ENCODE measurements at places on chromosomes 16 and 17.

DNA sequence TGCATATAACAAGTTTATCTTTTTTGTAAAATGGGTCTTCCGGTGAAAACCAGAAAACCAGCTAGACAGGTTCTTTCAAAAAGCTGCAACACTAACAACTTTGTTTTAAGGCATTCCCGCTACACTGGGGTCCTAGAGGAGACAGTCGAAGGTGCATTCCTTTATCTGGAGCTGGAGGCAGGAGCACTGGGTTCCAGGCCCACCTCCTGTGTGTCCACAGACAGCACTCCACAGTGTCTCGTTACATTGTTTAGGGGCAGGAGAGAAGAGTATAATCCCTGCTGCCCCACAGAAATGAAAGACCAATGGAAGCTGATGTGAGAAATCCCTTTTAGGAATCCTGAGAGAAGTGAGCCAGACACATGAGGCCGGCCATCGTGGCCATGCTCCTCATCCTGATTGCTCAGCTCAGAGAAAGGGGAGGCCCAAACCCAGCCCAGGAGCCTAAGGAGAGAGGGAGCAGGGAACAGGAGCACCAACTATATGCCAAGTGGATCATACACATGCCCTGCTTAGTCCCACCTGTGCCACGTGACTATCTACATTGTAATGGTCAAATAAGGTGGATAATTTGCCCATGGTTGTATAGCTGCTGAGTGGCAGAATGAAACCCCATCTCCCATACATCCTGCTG, 59.5 kb downstream of the CCDC182 start:
- no peak for DNase-seq

DNA sequence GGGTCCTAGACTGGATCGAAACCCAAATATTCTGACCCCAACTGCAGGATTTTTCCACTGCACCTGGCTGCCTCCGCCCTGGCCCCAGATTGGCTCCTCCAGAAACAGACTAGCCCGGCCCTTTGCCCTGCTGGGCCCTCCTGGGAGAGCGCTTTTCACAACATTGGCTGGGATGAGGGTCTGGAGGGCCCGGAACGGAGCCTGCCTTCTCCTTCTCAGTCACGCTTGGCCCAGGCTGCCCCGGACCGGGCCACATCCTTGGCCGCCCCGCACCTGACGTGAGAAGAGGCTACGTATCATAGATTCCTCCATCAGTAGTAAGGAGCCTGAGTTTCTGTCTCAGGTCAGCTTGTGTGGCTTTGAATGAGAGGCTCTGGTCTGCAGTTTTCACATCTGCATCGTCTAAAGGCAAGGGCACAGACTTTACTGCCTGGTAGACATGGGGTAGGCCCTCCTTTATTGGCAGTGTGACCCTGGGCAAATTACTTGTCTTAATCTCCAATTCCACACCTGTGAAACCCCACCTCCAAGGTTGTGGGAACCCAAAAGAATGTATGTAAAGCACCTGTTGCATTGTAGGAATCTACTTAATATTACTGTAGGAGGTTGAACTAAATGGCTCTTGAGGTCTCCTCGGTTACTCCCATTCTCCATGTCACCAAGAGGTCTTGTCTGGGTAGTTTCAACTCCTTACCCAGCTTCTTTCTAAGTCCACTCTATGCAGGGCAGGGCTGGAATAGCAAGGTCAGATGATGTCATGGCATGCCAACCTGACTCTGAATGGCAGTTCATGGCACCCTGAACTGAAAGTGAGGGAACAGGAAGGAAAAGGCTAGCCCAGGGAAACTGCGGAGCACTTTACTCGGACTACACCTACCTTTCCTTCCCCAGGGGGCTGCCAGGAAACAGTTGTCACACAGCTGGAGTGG, 661 bp downstream of the LRRC3C start:
- DNase-seq, result no peak

DNA sequence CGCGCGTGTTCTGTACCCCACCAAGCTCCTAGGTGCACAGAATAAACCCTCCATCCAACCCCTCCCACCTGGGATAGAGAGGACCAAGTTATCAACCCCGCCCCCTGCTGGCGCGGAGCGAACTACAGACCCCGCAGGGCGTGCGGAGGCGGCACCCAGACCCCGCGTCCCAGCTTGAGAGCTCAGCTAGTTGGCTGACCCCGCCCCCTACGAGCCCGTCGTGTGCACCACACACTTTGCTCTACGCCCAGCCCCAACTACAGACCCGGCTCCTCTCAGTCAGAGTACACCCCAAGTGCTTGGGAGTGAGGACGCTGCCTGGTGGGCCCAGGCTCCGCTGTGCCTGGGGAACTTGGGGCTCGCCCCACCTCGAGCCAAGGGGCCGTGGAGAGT, 1.5 kb downstream of the GRIN2A start:
- DNase-seq, result peak; percentile 27

DNA sequence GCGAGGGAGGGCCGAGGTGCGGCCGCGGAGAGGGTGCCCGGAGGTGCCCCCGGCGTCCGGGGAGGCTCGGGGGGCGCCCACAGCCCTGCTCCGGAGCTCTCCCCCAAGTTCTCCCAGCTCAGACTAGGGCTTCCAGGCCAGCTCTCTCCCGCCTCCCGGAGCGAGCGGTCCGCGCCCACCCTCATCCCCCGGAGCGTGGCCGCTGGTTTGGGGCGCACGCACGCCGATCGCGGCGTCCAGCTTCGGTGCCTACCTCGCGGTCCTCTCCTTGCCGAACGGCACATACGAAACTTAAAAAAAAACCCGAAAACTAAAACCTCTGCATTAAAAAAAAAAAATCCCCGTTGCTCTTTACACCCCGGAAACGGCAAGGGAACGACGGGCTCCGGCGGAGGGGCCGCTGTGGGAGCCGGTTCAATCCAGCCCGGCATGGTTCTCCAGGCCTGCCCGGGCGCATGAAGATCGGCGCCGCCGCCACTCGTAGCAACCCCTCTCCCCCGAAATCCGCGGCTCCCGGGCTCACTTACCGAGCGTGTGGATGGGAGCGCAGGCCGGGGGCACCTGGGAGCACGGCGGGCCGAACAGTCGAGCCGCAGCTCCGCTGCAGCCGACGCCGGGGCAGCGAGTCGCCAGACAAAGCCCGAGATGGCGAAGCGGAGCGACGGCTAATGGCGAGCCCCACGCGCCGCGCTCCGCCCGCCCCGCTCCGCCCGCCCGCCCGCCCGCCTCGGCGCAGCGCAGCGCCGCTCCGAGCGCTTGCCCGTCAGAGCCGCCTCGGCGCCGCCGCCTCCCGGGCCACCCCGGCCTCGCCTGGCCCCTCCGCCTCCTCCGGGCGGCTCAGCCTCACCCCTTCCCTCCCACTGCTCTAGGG, 973 bp upstream of the UBTF start:
- peak; percentile 32 for DNase-seq

DNA sequence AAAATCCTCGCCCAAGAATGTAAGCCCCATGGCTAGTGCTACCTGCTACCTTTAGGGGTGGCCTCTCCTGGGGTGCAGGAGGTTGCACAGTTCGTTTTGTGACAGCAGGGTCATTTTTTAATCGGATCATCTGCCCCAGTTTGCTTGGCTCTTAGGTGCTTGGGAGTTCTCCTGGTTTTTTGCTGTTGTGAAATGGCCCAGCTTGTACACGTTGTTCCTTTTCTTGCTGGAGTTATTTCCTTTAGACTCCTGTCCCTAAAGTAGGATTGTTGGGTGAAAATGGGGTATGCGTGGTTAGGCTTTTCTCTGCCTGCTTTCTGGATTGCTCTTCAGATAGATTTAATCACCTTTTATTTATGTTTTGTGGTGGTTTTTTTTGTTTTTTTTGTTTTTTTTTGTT, 25.8 kb downstream of the ABCC1 start:
- DNase-seq, result no peak

DNA sequence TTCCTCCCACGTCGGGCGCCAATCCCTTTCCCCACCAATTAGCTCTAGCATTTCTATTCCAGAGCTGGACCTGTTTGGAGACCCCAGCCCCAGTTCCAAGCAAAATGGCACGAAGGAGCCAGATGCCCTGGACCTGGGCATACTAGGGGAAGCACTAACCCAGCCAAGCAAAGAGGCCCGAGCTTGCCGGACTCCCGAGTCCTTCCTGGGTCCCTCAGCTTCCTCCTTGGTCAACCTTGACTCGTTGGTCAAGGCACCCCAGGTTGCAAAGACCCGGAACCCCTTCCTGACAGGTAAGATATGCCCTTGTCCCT, 5.6 kb upstream of the SPATA20 start:
- DNase-seq, result no peak

- DNase-seq, result no peak
Observed at GRCh38 chr17:65604070-65604469, 42.6 kb upstream of the AXIN2 start.
